ENCODE measurements at places on chromosomes 7 and 10. TPM values are rescaled to one million over a fixed set of nuclear protein-coding genes. Genes with fewer than 3 reads are reported as not detected.

The TCAF2 gene
- 1.5 TPM for total RNA-seq

The TMEM270 gene
- not detected for total RNA-seq

The BTBD16 gene
- total RNA-seq: not detected

The OR9A2 gene
- not detected for total RNA-seq

The MYOF gene
- 138 TPM for total RNA-seq

The GBX1 gene
- total RNA-seq: not detected

The NXPH1 gene
- not detected for total RNA-seq

The SUN3 gene
- not detected for total RNA-seq

The CCDC7 gene
- 1.8 TPM for total RNA-seq

The GRID1 gene
- total RNA-seq: not detected

The ZNF479 gene
- not detected for total RNA-seq

The UFSP1 gene
- 6.7 TPM for total RNA-seq

The IFIT1 gene
- 12.3 TPM for total RNA-seq

The DBF4 gene
- 78.8 TPM for total RNA-seq

Data from bronchus fibroblast of lung (primary cell).